ENCODE measurements at places on chromosomes 2 and 18.

- DNase-seq: no peak
These were observed 69.0 kb downstream of the STPG4 start for GRCh38 chr2:47086054-47086471.

DNA sequence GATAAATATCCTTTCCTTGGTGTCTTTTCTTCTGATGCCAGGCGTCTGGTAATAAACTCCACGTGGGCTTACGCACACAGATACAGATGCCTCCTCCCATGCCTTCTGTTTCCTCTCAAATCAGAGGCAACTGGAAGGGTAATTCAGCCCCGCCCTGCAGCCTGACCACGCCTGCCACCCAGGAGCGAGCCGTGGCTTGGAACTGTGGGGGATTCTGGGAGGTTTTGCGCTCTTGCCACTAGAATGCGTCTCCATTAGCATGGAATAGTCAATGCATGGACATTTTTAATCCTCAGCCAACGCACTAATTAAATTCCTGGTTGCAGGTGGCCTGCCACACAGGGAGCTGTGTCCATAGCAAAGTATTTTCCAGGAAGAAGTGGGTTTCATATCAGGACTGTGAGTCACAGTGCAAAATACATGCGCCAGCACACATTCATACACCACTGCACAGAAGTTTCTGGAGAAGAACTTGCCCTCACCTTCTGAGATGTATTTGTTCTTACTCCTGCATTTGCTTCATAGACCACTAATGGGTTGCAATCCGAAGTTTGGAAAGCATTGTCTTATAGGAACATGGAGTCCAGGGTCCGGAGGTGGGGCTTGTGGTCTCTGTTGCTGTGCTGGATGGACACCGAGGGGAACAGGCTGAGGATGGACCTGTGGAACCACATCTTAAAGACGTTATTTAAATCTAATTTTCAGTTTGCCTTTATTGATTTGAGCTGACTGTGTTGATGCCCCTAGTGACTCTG lies 151.4 kb downstream of the LDLRAD4 start:
- no peak for DNase-seq

DNA sequence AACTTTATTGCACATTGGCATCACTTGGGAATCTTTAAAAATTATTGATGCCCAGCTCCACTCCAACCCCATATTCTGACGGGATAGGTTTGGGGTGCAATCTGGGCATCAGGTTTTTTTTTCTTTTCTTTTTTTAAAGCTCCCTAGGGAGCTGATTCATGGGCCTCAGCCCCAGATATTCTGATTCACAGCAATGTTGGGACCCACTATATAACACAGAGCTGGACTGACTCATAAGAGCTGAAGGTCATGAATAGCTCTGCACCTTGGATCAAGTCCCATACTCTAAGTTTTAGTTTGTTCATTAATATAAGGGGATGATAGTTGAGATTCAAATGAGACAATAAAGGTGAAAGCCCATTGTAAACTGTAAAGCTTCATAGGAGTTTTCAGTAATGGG lies 191.1 kb upstream of the REV1 start:
- no peak for DNase-seq

GRCh38 chr2:41910126-41910525 lies 137.7 kb upstream of the PKDCC start:
- DNase-seq: no peak

GRCh38 chr2:163655667-163656066 lies 80.1 kb downstream of the FIGN start:
- DNase-seq: peak; percentile 42

GRCh38 chr2:95391641-95392310 lies 10.7 kb upstream of the FAHD2A start:
- DNase-seq: no peak

DNA sequence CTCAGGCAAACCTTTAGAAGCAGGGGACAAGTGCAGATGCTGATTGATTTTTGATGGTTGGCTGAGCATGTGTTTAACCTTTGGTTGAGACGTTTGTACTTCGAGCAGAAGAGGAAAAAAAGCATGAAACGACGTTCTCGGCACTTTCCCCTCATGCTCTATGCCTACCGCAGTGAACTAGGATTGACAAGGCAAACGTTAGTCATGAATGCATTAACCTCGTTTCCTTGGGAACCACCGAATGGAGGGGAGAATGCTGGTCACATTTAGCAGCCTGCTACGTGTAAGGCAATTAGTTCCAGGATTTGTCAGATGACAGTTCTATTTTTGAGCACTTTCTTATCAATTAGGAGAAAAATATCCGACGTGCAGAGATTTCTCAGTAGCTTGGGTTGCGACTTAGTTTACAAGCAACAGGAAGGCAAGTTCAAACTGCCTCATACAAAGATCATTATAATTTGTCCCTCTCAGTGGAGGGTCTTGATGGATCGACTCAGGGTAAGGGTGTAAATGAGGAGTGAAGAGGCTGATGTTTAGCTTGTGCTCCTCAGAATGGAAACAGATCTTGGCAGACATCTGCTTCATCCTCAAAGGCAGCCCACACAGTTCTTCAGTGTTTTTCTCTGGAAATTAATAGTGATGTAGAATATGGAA lies 47.4 kb upstream of the GPR45 start:
- DNase-seq: no peak

GRCh38 chr2:57906152-57906732 lies 140.4 kb upstream of the VRK2 start:
- no peak for DNase-seq

DNA sequence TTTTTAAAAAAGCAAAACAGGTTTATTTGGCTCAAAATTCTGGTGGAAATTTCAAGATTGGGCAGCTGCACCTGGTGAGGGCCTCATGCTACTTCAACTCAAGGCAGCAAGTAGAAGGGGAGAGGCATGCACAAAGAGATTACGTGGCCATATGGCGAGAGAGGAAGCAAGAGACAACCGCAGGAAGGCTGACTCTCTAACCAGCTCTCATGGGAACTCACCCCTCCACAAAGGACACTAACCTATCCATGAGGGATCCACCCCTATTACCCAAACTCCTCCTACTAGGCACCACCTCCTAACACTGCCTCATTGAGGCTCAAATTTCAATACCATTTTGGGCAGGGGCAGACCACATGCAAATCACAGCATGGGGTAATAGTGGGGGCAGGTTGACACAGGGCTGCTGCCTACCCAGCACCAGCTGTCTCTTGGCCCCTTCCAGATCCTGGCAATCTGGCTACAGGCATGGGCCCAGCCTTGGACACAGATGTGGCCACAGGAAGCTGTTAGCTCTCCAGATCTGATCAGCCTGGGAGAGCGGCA lies 2.0 kb upstream of the CAPN10 start:
- DNase-seq: no peak

GRCh38 chr18:36950282-36950681 lies 121.4 kb downstream of the KIAA1328 start:
- DNase-seq: no peak

GRCh38 chr18:57297306-57297705 lies 55.1 kb upstream of the ST8SIA3 start:
- no peak for DNase-seq

- no peak for DNase-seq
These were observed 117.6 kb downstream of the TPGS2 start for GRCh38 chr18:36711014-36711725.

- no peak for DNase-seq
These were observed 352.8 kb upstream of the GYPC start for GRCh38 chr2:126303113-126303512.

DNA sequence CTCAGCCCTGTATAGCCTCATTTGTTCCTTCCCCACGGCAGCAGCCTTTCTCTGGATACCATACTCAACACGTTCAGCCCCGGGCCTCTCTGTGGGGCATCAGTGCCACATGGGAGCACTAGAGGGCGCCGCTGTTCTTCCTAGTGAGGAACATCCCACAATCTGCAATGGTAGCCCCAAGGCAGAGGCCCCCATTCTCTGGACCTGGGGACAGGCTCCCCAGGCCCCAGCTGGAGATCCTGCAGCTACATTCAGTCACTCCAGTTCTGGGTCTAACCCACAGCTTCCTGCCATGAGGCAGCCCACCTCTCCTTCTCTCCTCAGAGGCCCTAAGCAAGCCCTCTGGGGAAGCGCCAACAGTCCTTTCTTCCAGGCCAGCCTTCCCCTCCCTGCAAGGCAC lies 14.2 kb upstream of the SFXN5 start:
- peak; percentile 57 for DNase-seq

DNA sequence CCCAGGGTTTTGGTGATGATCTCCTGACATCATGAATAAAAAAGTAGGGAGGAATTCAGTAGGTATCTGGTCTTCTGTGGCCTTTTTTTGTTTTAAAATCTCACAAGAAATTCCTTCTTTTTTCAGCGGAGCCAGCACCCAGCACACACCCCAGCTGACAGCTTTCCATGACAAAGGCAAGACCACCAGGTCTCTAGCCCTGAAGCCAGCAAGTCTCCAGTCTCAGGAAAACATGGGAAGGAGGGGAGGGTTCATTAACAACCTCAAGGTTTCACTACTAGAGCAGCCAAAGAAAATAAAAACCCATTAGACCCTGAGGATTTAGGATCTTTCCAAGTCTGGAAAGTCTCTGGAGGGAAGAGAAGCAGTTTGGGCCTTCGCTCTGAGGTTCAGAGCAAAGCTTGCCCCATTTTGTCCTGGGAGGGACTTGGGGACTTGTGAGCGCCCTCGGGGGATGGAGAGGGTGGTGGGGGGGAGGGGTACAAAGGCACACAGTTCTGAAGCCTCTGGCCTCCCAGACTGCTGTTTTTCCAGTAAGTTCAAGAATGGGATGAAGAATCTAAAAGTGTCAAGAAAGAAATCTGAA lies 9.0 kb downstream of the FOXI3 start:
- no peak for DNase-seq

DNA sequence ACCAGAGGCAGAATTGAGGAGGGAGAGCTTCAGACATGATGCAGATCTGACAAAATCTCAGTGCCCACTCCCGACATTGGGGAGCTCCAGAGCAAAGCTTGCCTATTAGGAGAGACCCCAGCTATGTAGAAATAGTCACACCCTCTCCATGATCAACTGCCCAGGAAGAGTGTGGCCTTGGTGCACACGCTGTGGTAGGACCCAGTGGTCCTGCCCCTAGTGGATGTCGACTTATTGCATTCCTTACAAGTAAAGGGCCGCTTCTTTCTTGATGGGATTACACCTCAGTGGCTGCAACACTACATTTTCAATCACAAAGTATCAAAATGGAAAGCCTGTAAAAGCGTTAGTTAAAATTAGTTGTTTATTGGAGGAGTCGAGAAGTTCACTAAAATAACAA lies 64.2 kb downstream of the VRK2 start:
- DNase-seq: no peak

DNA sequence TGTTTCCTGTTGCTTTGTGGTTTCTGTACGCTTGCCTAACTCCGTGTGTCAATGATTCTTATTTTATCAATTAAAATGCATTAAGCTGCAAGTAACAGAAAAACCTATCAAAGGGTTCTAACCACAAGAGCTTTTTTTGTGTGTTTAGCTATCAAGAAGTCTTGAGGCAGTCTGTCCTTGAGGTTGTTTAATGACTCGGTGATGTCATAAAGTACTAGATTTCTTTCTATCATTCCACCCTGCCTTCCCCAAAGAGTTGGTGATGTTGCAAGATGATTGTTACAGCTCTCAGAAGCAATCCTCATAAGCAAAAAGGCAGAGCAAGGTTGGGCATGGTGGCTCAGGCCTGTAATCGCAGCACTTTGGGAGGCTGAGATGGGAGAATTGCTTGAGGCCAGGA lies 51.9 kb upstream of the SPTBN1 start:
- no peak for DNase-seq

GRCh38 chr18:3615374-3615985 lies 165.5 kb downstream of the TGIF1 start:
- no peak for DNase-seq

GRCh38 chr2:163248376-163249253 lies 410.0 kb upstream of the KCNH7 start:
- no peak for DNase-seq

DNA sequence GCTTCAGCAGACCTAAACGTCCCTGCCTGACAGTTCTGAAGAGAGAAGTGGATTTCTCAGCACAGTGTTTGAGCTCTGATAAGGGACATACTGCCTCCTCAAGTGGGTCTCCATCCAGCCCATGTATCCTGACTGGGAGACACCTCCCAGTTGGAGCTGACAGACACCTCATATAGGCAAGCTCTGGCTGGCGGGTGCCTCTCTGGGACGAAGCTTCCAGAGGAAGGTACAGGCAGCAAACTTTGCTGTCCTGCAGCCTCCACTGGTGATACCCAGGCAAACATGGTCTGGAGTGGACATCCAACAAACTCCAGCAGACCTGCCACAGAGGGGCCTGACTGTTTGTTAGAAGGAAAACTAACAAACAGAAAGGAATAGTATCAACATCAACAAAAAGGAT lies 728.4 kb downstream of the MBD2 start:
- DNase-seq: no peak

DNA sequence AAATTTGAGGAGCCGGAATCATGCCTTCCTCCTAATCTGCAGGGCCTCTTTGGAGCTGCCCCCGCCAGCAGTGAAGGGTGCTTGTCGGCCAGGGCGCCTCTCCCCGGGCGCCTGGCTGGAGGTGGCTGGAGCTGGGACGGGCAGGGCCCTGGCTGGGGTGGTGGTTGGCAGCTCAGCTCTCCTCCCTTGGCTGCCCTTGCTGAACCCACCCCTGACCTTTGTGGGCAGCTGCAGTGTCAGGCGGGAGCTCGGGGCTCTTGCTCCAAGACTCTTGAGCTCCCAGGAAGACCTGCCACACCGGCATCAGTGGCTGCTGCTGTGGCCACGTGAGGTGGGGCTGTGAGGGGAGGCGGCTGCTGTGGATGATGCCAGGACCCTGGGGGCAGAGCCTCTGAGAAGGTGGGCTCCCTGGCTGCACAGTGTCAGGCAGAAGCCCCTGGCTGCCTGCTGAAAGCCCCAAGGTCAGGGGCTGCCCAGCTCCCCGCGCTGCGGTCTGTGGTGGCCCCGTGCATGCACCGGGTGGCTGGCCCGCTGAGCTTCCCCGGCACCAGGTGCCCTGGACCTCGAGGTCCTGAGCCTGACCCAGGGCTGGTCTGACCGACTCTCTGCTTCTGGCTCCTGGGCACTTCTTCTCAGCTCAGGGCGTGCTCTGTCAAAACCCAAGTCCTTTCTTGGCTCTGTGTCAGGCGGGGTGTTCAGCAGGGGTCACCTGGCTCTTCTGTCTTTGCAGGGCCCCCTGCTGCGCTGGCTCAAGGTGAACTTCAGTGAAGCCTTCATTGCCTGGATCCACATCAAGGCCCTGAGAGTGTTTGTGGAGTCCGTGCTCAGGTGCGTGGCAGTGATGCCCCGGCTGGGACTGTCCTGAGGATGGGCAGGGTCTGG lies 34.5 kb downstream of the PDIA6 start:
- peak; percentile 79 for DNase-seq

GRCh38 chr18:38868757-38869156 lies 1303.2 kb upstream of the CELF4 start:
- DNase-seq: no peak

GRCh38 chr2:102686479-102687439 lies 67.4 kb downstream of the SLC9A2 start:
- DNase-seq: no peak

DNA sequence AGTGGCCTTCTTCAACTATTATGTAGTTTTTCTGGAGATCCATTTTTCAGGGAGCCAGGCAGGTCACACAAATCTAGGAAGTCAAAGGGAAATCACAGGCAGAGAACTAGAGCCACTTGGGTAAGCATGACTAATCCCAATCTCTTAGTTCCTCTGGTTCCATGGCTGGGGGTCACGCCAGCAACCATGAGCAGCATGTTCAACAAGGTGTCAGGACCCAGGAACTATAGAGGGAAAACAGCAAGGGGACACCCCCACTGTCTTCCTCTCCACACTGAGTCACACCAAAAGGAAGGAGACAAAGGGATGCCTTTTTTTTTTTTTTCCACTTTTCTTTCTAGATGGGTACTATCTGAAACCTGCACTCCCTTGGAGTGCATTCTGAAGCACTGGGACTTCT lies 250.9 kb downstream of the OTX1 start:
- DNase-seq: no peak

GRCh38 chr2:138391946-138392345 lies 109.6 kb upstream of the SPOPL start:
- DNase-seq: no peak

Measured in left lung (tissue), 14 donors.